ENCODE measurements at places on chromosomes 5 and 9.
A peak's percentile ranks its signal among the peaks of the same experiment; 100 is the strongest.

- H3K36me3 ChIP-seq = no peaks in the 10 kb centered on the region
- no peak overlapping the region for H3K4me3 ChIP-seq
- H3K27me3 ChIP-seq = no peaks in the 10 kb centered on the region
- no peak overlapping the region for H3K27ac ChIP-seq
Observed at GRCh38 chr5:61409568-61409967, 77.5 kb downstream of the ZSWIM6 start.

DNA sequence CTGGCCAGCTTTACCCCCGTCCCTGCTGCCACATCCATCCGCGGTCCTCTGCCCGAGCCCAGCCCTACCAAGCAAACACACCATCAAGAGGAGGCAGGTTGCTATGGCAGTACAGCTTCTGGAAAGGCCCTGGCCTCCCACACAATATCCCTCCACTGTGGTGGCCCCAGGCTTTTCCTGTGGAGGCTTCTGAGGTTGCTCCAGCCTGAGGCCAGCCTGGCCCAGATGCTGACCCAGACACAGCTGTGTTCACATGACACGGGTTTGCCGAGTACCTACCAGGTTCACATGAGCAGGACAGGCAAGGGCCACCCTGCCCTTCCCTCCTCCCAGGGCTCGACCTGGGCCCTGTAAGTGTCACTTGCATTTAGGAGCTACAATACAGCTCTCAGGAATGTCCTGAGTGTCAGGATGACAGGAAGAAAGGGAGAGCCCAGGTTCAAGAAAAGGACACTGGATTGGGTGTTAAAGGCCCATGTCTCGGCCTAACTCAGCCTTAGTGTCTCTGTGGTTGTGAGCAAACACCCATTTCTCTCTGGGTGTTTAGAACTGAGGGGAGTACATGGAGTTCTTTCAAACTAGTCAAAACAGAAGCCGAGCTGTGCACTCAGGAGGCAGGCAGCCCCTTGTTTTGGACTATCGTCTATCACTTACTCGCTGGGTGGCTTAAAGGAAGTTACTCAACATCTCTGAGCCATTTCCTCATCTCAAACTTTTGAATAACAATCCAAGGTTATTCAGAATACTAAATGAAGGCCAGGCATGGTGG is 40.2 kb downstream of the NAIF1 start:
- no peaks in the 10 kb centered on the region for H3K27me3 ChIP-seq
- H3K36me3 ChIP-seq = no peaks in the 10 kb centered on the region
- H3K4me3 ChIP-seq = peak overlapping the region; percentile 56

- peaks cover 22% of the 10 kb centered on the region for H3K27me3 ChIP-seq
- H3K4me3 ChIP-seq = no peak overlapping the region
- no peaks in the 10 kb centered on the region for H3K36me3 ChIP-seq
- no peak overlapping the region for H3K27ac ChIP-seq
- no peak for DNase-seq
Observed at GRCh38 chr5:6431214-6432195, 17.2 kb upstream of the UBE2QL1 start.

GRCh38 chr5:134543820-134544614 is 18.5 kb downstream of the JADE2 start:
- H3K27me3 ChIP-seq = no peaks in the 10 kb centered on the region
- peak overlapping the region; percentile 99 for H3K27ac ChIP-seq
- peaks cover 20% of the 10 kb centered on the region for H3K36me3 ChIP-seq
- peak overlapping the region; percentile 82 for H3K4me3 ChIP-seq
- H3K4me1 ChIP-seq = peaks cover 59% of the 10 kb centered on the region
- peak; percentile 64 for DNase-seq

GRCh38 chr5:143437666-143438273 is 34.3 kb upstream of the NR3C1 start:
- H3K27ac ChIP-seq = peak overlapping the region; percentile 81
- H3K4me1 ChIP-seq = peaks cover 22% of the 10 kb centered on the region
- H3K4me3 ChIP-seq = no peak overlapping the region
- H3K36me3 ChIP-seq = no peaks in the 10 kb centered on the region

- H3K27me3 ChIP-seq = peaks cover 14% of the 10 kb centered on the region
- no peak overlapping the region for H3K27ac ChIP-seq
- no peak for DNase-seq
- H3K4me1 ChIP-seq = no peaks in the 10 kb centered on the region
Observed at GRCh38 chr5:171575386-171575785, 155.9 kb downstream of the FGF18 start.

DNA sequence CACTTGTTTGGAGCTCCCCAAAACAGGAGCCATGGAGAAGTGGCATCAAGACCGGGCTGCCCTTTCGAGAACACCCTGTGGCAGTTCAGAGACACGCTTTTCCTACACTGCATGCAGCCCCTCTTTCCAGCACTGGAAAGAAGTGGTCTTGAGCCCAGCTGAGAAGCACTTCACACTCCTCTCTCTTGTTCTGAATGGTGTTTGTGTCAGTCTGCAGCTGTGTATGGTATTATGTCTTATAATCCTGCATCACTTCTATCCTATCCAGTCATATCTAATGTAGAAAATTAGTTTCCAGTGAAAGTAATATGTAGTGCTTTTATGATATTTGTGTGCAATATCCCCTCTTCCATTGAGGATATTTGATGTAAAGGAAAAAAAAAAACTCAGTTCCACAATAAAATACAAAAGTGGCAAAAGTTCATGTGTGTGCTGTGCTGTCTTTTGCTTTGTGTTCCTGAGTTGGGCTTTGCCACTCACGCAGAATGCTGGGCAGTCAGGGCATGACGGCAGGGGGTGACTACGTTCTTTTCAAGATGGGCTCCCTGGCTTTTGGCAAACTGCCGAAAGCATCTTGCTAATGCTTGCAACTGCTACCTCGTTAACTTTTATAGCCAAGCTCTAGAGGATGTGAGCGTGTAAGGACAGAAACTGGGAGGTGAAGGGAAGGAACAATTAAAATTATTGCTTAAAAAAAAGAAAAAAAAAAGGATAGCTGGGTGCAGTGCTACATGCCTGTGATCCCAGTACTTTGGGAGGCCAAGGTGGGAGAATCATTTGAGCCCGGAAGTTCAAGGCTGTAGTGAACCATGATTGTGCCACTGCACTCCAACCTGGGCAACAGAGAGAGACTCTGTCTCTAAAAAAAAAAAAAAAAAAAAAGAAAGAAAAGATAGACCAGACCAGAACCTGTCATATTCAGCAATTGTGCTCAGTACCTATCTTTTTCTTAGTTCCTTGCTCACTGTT is 102.2 kb downstream of the MAP1B start:
- H3K36me3 ChIP-seq = peaks cover 2% of the 10 kb centered on the region
- H3K27me3 ChIP-seq = no peaks in the 10 kb centered on the region
- no peaks in the 10 kb centered on the region for H3K4me1 ChIP-seq
- H3K4me3 ChIP-seq = no peak overlapping the region
- no peak for DNase-seq

DNA sequence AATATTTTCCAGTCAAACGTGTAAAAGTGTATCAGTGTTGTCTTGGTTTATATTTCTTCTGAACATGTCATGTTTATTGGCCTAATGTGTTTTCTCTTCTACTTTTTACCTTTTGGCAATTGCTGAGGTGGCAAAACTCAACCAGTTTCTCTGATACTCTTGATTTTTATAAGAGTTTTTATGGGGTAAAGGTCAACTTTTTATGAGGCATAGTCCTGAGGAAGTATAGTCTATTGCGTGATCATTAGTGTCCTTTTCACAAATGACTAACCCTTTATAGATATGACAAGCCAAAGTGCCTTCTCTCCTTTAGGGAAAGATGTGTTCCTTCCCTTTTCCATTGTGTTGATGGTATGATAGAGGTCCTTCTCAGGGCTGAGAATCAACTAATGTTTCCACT is 32.9 kb downstream of the OCLN start:
- H3K4me3 ChIP-seq = no peak overlapping the region
- H3K4me1 ChIP-seq = no peaks in the 10 kb centered on the region
- no peaks in the 10 kb centered on the region for H3K36me3 ChIP-seq
- H3K27me3 ChIP-seq = peaks cover 4% of the 10 kb centered on the region

DNA sequence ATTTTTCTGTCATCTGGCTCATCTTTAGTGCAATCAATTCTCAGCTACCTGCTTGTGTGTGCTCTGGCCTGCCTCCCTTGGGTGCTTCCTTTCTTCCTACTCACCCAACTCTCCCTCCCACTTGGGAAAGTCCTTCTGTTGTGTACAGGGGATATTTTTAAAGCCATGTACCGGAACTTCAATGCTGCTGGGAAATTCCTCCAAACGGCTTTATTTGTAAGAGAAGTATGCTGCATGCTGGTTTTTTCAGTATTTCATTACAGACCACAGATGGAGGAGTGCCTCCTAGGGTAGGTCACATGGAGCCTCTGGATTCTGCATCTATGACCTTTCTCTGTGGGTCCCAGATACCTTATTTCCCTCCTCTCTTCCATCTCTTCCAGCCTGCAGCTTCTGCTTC is 5.4 kb upstream of the HMHB1 start:
- DNase-seq = no peak
- H3K27ac ChIP-seq = no peak overlapping the region
- no peaks in the 10 kb centered on the region for H3K4me1 ChIP-seq
- no peaks in the 10 kb centered on the region for H3K36me3 ChIP-seq
- H3K4me3 ChIP-seq = no peak overlapping the region

GRCh38 chr9:138098908-138099791 is 221.6 kb downstream of the CACNA1B start:
- no peak for DNase-seq
- no peak overlapping the region for H3K27ac ChIP-seq
- no peaks in the 10 kb centered on the region for H3K36me3 ChIP-seq
- H3K27me3 ChIP-seq = no peaks in the 10 kb centered on the region

GRCh38 chr5:141478321-141478945 is 2.7 kb downstream of the PCDHGC3 start:
- no peak for DNase-seq
- H3K36me3 ChIP-seq = no peaks in the 10 kb centered on the region
- H3K4me3 ChIP-seq = no peak overlapping the region
- no peak overlapping the region for H3K27ac ChIP-seq

GRCh38 chr5:168109441-168109840 is 182.0 kb upstream of the WWC1 start:
- no peak for DNase-seq
- no peak overlapping the region for H3K4me3 ChIP-seq
- no peaks in the 10 kb centered on the region for H3K27me3 ChIP-seq
- H3K27ac ChIP-seq = no peak overlapping the region
- no peaks in the 10 kb centered on the region for H3K4me1 ChIP-seq
